ENCODE measurements at places on chromosomes 1 and 21.
A peak's percentile ranks its signal among the peaks of the same experiment; 100 is the strongest.

GRCh38 chr1:209685821-209686220, 10.6 kb downstream of the G0S2 start:
- DNase-seq = no peak

DNA sequence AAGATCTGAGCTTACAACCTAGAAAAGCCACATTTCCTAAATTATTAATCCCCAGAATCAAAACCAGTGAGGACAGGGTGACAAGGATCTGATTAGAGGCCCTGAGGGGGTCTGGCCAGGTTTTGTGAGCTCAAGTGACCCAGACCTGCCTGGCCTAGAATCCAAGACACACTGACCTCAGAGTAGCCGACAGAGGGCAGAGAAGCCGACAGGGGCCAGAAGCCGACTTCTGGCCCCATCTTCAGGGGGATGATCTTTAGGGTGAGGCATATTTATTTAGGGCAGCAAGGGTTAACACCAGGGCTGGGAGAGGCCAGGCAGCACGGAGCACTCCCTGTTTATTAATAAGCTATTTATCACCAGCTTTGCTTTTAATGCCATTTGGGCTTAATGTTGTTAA, 45.3 kb downstream of the CASZ1 start:
- DNase-seq = no peak

DNA sequence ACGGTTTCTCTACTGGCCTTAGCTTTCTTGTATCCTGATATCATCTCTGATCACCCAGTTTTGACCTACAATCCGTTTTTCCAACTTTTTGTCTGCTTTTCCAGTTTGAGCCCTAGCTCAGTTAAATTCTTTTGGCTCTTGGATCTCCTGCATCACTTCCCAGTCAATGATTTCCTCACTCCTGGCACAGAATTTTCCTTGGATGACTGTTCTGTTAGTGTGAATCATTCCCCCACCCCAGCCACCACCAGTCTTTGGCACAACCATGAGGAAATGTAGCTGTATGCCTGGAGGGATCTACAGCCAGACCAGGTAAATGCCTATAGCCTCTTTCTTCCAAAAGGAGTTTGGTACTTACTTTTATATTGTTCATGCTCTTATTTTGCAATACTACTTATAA, 187.2 kb upstream of the PTGFR start:
- no peak for DNase-seq

DNA sequence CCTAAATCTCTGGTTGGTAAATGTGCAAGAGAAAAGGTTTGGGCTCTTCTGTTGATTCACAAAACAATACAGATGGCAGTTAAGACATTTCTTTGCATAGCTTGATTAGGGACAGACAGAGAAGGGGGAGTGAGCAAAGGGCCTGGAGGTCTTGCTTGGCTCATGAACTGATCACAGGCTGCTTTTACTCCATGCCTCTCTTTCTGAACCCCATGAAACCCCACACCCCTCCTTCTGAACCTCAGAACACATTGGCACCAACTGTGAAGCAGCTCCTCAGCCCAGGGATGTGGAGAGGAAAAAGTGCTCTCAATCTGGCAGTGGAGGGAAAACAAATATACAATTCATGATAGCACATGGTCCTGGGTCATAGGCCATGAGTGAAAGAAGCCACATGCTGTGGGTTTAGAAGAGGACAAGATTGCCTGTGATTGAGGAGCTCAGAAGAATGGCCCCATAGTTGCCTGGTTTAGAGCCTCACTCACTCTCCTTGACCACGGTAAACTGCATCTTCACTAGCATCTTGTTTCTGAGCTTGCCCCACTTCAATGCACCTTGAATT, 111.6 kb upstream of the GADD45A start:
- DNase-seq = no peak

DNA sequence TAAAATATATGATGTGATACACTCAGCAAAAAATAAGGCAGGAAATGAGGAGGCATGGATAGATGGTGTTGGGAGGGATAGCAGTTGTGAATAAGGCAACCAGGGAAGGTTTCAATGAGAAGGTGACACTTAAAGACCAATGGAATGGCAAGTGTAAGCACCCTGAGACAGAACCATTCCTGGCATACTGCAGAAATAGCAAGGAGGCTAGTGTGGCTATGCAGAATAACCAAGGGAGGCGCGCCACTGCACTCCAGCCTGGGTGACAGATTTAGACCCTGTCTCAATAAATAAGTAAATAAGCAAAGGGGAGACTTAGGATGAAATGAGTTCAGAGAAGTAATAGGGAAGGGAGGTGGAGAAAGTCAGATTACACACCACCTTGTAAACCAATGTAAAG, 113.9 kb downstream of the TOMM20 start:
- DNase-seq = no peak

DNA sequence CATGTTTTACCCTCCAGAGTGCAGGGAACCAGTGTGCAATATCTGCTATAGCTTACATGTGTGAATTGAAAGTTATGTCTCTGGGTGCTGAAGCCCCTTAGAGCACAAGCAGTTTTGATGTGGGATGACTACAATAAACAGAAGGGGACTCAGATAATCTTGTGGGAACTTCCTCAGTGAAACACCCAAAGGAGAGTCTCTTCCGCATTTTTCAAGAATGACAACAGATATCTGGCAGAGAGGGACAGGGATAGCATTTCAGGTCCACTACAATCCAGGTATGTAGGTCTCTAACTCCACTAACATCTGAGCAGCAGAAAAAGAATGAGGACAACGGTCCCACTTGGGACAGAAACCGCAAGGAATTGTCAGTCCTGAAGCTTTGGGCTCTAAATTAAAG, 67.6 kb upstream of the PDE4B start:
- no peak for DNase-seq

GRCh38 chr1:150156868-150157603, 7.3 kb downstream of the PLEKHO1 start:
- DNase-seq = no peak

DNA sequence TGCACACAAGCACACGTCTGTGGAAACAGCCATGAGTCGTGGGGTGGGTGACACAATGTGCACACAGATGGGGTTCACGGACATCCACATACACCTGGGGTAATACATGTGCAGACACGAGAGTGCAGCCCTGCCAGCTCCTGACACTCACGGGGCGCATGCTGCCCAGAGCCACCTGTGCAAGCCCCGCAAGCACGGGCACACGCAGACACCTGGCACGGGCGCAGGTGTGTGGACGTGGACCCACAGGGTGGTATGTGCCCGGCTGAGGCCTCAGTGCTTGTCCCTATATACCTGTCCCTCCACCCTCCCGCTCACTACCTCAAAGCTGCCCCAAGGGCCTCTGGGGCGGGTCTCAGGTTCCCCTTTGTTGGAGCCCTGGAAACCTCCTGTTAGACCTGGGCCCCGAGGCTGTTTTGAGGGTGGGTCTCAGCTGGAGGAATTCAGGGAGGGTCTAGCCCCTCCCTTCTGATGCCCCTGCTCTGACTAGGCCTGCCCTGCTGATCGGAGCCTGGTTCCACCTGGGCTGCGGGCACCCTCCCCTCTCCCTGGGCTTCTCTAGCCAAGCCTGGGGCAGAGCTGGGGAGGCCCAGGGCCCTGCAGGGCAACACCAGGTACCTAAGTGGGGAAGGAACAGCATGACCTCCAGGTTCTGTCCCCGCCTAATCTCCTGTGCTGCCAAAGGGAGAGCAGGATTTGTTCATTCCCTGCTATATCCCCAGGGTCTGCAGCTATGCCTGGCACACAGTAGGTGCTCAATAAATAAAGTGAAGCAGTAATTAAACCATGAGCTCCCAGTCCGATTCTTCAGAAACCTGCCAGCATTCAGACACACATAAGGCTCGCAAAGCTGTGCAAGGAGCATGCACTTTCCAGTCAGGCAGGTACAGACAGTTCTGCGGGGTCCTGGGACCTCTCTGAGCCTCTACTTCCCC, 49.1 kb downstream of the DMRTB1 start:
- no peak for DNase-seq

DNA sequence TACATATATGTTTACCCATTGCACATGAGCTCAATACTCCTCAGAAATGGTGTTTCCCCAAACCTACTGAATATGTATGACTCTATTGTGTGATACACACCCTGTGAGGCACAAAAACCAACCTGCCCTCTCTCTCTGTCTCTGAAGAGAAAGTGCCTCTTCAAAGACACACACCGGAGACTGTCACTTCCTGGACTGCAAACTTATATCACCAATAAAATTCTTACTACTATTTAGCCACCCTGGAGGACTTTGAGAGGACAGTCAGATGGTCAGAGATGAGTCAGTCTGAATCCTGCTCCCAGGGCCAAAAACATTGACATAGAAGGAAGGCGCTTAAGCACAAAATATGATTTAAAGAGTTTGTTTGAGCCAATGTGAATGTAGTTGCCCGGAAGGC, 110.4 kb downstream of the PPIAL4G start:
- DNase-seq = no peak

- DNase-seq = no peak
These were observed 105.5 kb downstream of the RERE start for GRCh38 chr1:8711873-8712412.

GRCh38 chr1:110471131-110471530, 20.2 kb downstream of the PROK1 start:
- DNase-seq = no peak

- no peak for DNase-seq
These were observed 34.8 kb downstream of the KIAA1614 start for GRCh38 chr1:180947499-180947885.

DNA sequence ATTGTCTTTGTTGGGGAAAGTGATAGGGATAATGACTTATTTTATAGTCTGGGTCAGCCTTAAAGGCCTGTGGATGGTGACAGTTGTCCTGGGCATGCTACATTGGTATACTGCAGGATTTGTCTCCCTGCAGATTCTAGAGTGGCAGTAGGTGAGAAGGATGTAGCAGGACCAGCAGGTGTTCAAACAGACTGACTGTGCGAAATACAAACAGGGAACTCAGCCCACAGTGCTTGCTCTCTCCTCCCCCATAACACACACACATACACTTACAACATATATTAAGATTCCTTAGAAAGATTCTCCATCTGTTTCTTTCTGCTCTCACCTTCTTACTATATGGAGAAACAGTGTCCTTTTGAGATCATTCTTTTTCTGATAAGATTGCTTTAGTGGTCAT, 6.9 kb downstream of the PDE4B start:
- DNase-seq = no peak

GRCh38 chr1:44472620-44473525, 67.8 kb downstream of the RNF220 start:
- no peak for DNase-seq

- peak; percentile 33 for DNase-seq
These were observed 197.9 kb upstream of the SGIP1 start for GRCh38 chr1:66335859-66336640.

DNA sequence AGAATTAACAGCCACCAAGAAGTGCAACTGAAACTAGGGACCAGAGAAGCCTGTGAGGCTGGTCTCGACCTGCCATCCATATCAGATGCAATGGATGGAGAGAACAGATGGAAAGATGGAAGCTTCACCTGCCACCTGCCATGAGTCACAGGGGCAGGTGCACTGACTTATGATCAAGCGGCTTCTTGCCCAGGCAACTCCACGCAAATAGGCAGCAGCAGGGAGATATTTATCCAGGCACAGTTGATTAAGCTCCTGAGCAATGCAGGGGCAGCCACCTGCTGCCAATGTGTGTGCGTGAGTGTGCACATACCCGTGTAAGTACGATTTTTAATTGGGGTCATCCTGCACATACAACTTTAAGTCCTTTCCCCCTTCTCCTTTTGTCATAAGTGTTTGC, 174.2 kb downstream of the PTPRU start:
- DNase-seq = no peak

- no peak for DNase-seq
These were observed 61.6 kb downstream of the SMYD2 start for GRCh38 chr1:214342525-214342924.

DNA sequence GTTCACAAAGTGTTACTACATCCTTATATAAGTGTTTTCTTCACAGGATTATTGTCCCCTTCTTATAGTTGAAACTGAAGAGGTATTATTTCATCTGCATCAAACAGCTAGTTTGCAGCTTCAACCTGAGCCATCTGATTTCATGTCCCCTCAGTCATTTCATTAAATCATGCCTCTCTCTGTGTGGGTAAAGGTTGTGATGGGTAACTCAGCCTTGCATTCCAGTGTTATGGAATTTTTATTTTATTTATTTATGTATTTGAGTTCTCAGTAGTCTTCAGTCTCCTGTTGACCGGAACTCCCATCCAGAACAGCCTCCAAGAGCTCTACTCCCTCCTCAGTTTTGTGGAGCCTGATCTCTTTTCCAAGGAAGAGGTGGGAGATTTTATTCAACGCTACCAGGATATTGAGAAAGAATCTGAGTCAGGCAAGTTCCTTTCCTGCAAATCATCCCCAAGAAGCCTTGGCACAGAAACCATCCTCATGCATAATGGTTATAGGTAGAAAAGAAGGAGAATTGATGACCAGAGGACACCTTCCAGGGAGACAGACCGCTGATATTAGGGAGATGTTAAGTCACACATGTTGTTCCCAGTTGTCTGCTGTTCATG, 21.8 kb downstream of the CHD1L start:
- no peak for DNase-seq

- DNase-seq = no peak
These were observed 53.6 kb upstream of the A3GALT2 start for GRCh38 chr1:33374336-33375105.

- DNase-seq = no peak
These were observed 63.2 kb downstream of the RERE start for GRCh38 chr1:8754247-8754650.

Measured in activated CD4-positive, CD25-positive, alpha-beta regulatory T cell (primary cell).